ENCODE measurements at places on chromosomes 5 and 9.
A peak's percentile ranks its signal among the peaks of the same experiment; 100 is the strongest.

- DNase-seq, result no peak
Measured at GRCh38 chr5:171261361-171261760, 47.7 kb upstream of the TLX3 start.

DNA sequence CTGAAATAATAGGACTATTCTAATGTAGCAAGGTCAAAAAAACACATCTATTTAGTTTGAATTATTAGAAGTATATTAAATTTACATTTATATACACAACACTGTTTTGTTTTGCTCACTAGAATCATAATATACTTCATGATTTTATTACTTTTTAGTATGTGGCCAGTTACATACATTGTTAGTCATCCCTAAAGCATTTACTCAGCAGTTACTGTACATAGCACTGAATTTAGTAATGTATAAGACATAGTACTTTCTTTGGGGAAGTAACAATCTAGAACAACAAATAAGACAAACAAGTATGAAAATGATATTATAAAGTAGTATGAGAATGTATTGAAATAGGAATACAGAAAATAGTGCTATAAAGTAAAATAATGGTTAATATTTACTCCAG, 28.2 kb downstream of the ERCC8 start:
- no peak for DNase-seq

DNA sequence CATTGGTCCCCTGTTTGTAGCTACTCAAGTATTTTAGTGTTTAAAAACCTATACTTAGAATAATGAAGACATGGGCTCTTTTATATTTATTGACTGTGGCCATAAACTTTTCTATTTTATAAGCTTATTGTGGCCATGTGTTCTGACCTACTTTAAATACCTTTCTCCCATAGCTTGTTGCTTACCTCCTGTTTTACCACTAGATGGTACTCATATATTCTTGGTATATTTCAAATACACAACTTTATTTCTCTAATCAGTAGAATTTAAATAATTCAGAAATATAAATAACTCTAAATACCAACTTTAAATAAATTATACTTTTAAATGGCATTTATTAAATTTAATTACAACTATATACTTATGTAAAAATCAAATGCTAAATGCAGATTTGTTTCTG, 498.0 kb downstream of the PRDM9 start:
- no peak for DNase-seq

DNA sequence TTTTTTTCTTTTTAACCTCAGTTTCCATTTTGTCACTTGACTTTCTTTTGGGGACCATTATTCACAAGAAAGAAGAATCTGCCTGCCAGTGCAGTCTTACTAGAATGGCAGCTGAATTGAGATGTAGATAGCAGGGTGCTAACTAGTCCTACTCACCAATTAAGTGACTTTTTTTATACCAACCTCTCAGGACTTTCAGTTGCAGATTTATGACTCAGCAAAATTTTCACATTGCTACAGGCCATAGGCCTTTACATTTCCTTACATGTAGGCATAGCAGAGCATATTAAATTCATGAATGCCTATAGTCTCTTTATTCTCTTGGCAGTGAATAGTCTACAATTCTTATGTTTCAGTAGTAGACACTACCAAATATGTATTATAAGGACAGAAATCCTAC, 54.0 kb upstream of the FKTN start:
- no peak for DNase-seq

DNA sequence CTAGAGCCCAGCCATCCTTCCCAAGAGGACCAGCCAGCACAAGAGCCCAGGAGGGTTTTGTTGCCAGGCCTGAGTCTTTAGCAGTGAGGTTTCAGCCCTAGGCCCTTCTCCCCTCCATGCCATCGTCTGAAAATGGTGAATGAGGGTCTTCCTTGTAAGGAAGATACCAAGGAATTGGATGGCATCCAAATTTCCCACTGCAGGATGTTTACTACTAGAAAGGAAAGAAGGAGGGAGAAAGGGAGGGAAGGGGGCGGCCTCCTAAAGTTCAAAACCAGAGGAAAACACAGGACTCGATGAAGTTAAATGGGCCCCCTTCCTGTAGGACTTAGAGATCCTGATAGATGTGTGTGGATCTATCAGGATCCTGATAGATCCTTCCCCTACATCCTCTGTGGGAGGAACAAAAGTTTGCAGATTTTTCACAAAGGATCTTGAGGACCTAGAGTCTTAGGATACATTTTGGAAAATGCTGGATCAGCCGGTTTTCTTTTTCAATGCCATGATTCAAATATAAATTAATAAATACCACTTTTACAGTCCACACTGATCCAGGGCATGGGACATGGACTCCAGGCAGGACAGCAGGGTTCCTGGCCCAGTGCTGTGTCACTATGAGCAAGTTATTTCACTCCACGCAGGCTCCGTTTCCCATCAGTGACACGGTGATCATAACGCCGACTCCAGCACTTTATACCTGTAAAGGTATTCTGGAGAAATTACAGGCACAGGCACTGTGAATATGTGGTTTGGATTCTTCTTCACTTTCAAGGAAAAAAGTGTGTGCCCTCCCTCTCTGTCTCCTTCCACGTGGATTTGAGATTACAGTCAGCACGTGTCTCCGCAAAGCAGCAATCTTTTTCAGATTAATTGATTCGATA, 40.9 kb downstream of the C5orf15 start:
- DNase-seq, result no peak

DNA sequence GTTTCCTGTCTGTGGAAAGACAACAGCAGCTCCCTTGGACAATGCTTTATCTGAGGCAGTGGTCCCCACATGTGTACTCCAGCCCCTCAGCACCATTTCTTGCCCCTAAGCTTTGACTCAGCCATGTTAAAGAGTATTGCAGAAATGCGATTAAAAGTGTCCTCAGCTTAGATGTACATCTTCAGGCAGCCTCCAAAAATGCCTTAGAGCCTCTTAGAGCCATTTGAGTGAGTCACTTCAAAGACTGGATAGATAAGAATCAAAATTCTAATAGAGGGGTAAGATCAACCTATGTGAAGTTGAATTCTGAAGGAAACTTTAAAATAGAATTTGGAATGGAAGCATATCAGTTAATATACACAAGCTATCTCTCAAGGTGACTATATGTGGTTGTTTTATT, 296.3 kb downstream of the ADAMTS6 start:
- no peak for DNase-seq

DNA sequence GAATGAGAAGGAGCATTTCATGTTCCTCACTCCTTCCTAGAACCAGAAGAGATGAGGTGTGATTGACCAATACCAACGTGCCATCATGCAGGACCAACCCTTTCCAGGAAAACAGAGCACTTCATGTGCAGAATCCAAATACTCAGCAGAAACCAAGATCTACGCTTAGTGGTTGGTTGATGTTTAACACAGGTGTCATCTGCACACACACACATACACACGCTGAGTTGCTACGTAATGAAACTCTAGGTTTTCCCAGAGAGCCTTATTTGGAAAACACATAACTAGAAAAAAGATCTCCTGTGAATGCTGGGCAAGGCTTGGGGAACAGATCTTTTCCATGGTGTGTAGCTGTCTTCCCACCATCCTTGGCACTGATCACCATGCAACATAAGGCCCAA, 21.1 kb upstream of the ZNF622 start:
- no peak for DNase-seq

GRCh38 chr5:65015767-65016166, 247.0 kb downstream of the CWC27 start:
- no peak for DNase-seq

DNA sequence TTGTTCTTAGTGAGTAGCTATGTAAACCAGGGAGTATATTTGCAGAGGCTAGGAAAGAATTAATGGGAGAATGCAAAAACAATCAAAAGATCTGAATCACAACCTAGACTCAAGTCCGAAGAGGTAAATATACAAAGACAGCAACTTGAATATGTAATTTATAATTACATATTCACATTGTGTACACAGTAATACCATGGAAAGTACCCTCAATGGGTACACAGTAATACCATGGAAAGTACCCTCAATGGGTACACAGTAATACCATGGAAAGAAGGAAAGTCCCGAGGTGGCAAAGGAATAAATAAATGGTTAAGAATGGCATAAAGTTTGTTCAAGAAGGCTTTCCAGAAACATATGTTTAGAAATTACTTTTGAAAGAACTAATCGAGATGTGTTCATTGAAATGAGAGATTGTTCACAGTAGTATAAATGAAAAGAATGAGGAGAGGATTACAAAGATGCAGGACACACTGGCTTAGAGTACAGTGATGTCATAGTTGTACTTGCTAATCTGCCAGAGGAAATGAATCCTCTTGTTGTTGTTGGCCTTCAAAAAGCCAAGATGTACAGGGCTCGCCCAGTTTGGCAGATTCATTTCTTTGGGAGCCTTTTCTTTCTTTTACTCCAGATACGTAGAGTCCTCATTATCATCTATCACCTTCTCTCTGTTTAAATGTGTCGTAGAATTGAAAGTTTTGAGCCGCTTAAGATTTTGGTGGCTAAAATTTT, 116.0 kb downstream of the UNC13B start:
- no peak for DNase-seq

GRCh38 chr5:115637507-115637906, 11.7 kb upstream of the TMED7 start:
- DNase-seq, result no peak

DNA sequence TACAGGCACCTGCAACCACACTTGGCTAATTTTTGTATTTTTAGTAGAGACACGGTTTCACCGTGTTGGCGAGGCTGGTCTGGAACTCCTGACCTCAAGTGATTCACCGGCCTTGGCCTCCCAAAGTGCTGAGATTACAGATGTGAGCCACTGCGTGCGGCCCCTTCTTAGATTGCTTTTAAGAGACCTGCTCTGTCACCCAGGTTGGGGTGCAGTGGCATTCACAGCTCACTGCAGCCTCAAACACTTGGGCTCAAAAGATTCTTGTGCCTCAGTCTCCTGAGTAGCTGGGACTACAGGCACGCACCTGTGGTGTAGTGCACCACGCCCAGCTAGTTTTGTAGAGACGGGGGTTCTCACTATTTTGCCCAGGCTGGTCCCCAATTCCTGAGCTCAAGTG, 11.0 kb downstream of the HSPA9 start:
- DNase-seq, result no peak

- peak; percentile 1 for DNase-seq
Measured at GRCh38 chr9:110152704-110153374, 55.1 kb downstream of the C9orf152 start.

GRCh38 chr9:26685818-26686217, 206.8 kb downstream of the CAAP1 start:
- no peak for DNase-seq

GRCh38 chr9:122179690-122180074, 20.0 kb downstream of the MORN5 start:
- DNase-seq, result no peak

GRCh38 chr5:1526681-1527131, 2.9 kb upstream of the LPCAT1 start:
- DNase-seq, result no peak

- DNase-seq, result no peak
Measured at GRCh38 chr5:90037646-90038045, 371.9 kb downstream of the CETN3 start.

DNA sequence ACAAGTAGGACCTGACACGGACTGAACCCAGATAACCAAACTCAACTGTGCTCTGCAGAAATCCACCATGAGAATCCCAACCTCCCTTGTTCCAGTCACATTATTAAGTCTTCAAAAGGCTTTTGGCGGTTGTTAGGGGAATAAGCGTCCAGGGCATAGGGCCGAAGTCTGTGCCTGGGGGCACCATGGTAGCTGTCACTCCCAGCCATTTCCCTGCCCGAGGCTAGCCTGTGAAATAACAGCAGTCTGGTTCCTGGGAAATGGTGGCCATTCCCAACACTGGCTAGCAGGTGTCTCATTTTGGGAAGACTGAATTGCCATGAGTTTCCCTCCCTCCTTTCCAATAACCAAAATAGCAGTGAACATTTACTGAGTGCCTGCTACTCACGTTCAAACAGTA, 122.2 kb downstream of the CRB2 start:
- DNase-seq, result no peak

GRCh38 chr5:91928754-91929521, 545.8 kb upstream of the ARRDC3 start:
- DNase-seq, result peak; percentile 30

- DNase-seq, result no peak
Measured at GRCh38 chr5:32439086-32439642, 5.4 kb downstream of the ZFR start.
